Stimulated activated CD8-positive, alpha-beta memory T cell treated with anti-CD3 and anti-CD28 coated beads, Interleukin-12 subunit alpha, Interleukin-12 subunit beta, amount 100 ng/mL, for 4 hours (primary cell): ENCODE measurements at places on chromosomes 2 and 18.

- DNase-seq = no peak
These were observed 24.7 kb upstream of the PNPT1 start for GRCh38 chr2:55718165-55719008.

DNA sequence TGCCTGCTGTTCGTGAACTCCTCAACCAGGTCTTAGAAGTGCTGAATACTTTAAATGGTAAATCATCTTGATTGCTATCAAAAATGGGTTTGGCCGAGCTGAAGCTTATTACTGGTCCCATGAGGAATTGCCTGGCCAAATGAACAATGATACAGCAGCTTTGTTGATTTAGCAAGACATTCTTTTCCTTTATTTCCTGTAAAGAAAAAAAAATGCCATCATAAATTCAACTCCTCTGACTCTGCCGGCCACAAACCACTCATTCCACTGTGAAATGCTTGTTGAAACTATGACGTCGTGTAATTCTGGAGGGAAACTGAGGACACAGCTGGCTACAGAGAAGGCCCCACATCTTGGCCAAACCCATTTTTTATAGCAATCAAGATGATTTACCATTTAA, 74.2 kb upstream of the ID2 start:
- no peak for DNase-seq

GRCh38 chr18:42743373-42744138, 371.9 kb downstream of the RIT2 start:
- no peak for DNase-seq

DNA sequence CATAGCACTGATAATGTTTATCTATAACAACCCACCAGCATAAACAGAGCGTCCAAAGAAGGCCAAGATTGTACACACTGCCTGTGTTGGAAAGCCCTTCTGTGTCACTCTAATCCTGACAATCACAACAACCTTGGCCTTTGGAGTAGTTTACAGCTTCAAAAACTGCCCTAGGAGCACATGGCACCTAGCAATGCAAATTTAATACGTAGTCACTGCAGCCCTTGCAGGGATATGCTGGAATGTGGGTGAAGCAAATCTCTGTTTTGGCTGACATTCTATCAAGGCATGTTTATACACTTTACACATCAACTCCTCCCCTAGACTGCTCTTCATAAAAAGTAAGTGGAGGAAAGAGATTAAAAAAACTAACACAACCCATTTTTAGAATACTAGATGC, 66.8 kb downstream of the GRB14 start:
- no peak for DNase-seq

GRCh38 chr2:108367561-108368175, 10.1 kb upstream of the SULT1C4 start:
- DNase-seq = no peak

DNA sequence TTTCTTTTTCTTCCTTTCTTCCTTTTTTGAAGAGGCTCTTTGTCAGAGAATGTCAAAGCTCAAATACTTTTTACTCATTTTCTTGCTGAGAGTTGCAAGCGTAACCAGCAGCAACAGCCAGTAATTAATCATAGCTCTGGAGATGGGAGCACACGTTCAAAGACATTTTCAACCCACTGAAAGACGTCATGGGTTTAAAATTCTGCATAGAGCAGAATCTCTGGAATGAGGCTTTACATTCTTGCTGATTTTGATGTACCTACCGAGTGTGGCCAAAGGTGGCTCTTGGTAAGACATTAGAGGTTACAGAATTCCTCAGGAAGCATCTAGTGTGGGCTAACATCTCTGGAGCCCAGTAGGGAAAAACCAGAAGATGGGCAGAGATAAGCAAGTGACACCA, 292.5 kb downstream of the MTX2 start:
- DNase-seq = no peak

- DNase-seq = no peak
These were observed 473 bp downstream of the HJURP start for GRCh38 chr2:233853883-233854240.

DNA sequence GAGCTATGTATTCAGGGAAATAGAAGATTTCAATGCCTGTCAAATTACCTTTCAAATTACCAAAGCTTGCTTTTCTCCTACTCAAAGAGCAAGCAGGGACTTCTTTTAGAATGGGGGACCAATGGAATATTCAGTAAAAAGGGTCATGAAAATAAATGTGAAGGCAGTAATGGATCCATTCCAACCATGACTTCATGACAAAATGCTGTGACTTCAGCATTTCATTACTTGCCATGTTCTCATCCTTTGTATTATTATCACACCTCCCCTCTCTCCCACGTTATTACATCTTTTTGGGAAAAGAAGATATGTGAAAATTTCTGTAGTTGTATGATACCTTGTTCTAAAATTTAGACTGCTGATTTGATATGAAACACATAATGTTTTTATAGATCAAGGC, 864.0 kb upstream of the FSHR start:
- no peak for DNase-seq

DNA sequence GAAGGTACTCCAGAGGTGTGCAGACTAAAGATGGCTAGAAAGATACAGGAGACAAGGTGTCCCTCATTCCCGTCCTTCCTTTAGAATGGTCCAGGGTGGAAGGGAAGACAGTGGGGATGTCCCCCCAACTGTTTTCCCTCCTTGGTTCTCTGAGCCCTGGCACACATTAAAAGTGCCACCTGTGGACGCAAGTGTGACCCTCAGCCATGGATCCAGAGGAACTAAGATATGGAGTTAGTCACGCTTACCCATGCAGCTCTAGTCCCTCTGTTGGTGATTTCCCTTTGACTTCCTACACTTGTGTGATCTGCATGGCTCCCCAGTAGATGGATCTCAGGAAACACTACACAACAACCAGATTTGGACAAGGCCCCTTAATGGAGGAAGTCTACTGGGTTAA, 113.1 kb upstream of the SRD5A2 start:
- DNase-seq = no peak
